ENCODE measurements at places on chromosomes 5 and 9.

GRCh38 chr9:114282926-114283325 is 40.0 kb upstream of the ORM1 start:
- DNase-seq, result no peak

GRCh38 chr9:124696101-124696500 is 75.0 kb downstream of the NR6A1 start:
- DNase-seq, result no peak

DNA sequence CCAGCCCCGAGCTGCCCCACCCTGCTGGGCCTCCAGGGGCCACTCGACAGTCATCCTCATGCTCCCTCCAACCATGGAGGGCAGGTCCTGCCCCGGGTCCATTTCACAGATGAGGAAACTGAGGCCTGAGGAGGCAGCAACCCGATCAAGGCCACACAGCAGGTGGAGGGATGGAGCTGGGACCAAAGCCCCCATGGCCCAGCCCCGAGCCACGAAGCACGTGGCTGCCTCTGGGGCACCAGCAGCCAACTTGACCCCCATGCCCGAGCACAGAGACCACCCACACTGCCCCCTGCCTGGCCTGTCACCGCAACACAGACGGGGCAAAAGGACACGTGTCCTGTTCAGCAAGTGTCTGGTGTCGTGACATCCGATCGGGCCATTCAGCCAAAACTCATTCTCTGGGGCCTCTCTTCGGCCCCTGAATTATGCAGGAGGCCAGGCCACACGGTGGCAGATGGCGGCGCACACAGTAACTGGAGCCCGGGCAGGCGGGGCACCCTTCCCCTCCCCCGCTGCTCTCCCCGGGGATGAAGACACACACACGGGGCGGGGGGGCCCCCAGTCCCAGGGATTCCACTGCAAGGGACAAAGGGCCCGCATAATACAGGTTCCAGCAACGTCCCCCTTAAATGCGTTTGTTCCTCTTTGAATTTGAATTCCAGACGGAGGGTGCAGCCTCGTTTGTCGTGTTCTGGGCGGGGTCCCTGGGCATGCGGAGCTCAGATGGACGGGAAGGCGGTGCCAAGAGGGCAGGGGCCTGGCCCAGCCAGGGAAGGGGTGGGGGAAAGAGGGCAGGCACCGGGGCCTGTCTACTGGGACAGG is 29.4 kb upstream of the TMEM250 start:
- DNase-seq, result no peak

DNA sequence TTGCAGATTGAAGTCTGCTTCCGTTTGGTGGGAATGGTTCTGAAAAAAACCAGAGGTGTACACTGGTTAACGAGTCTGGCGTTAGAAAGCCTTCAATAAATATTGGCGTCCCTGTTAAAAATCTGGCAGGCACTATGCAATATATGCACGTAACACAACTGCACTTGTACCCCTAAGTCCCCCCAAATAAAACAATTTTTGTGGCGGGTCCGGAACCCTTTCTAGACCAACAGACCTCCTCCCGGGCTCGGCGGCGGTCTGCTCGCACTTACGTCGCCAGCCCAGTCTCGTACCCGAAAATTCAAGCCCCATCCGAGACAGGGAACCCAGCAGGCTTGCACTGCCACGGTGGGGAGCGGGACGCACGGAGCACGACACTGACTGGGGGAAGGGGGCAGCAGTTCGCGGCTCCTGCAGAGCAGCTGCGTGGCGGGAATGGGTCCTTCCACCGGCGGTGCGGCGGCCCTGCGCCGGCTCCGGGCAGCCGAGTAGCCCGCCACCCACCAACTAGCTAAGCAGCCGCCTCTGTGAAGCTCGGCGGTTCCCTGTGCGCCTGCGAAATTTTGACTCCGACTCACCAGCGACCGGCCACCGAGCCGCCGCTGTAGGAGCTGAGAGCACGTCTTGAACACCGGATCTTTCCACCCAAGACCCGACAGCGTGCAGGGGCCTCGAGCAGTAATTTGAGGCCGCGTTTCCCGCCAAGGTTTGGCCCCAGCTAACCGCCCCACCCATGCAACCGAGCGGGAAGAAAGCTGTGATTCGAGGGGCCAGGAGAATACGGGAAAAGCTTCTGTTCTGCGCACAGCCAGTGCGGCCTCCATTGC is 3.9 kb downstream of the MCIDAS start:
- DNase-seq, result no peak

DNA sequence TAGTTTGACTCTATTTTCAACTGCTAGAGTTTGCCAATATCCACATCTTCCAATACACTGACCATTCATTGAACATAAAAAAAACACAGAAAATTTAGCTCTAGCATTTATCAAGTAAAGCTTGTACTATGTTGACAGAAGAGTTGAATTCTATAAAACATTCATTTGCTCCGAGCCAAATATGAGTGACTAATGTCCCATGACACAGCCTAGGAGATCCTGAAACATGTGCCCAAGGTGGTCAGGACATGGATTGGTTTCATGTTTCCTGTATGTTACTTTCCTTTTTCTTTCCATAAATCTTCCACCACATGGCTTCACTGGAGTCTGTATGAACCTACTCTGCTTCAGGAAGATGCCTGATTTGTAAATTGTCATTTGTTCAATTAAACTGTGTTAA is 122.4 kb upstream of the PRDM9 start:
- DNase-seq, result no peak

DNA sequence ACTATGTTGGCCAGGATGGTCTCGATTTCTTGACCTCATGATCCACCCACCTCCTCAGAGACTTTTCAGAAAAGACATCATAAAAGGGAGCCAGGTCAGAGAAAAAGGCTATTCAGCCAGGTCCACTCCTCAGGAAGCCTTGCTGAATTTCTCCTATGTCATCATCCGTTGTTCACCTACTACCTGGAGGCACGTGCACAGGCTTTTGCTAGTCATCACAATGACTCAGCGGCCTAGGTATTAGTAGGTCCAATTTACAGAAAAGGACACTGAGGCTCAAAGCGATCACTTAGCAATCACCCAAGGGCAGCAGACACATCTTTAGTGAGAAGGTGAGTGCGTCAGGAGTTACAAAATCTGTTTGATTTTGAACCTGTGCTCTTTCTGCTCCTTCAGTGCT is 72.3 kb upstream of the RAD23B start:
- no peak for DNase-seq

- no peak for DNase-seq
Measured at GRCh38 chr5:160852049-160852448, at the start of gene ATP10B. Gene ATP10B (minus strand): TSS chr5:160852211. CDS start chr5:160688074, 164,137 bp downstream.

DNA sequence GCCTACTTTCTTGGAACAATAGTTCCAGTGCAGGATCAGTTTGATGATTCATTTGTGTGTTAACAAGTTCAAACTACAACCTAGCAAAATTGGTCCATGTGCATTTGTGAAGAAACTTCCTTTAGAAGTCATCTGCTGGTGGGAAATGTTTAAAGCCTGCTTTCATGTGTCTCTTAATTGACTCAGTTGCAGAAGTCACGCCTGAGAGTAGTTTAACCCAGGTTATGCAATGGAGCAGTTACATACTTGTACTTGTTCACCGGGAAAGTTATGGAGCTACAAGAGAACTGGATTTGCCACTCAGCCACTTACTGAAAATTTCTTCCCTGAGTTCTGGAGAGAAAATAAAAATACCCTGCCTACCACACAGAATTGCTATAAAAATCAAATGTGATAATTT is 1397.8 kb downstream of the PTPRD start:
- DNase-seq, result no peak

GRCh38 chr5:8538821-8539220 is 669.9 kb downstream of the MTRR start:
- no peak for DNase-seq

DNA sequence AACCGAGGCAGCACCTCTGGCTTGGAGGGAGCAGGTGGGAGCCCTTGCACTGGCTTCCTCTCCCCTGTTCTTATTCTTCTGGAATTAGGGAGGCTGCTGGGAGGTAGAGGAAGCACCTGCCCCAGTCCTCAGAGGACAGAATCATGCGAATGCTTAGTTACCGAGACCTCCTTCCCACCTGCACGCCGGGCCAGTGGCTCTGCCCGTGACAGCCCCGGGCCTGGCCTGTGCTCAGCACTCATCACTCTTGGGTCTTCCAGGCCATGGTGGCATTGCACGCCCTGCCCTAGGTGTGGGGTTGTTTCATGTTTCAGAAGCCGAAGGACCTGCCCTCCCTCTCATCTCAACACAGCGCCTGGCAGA is 45.3 kb upstream of the NKD2 start:
- DNase-seq, result no peak

DNA sequence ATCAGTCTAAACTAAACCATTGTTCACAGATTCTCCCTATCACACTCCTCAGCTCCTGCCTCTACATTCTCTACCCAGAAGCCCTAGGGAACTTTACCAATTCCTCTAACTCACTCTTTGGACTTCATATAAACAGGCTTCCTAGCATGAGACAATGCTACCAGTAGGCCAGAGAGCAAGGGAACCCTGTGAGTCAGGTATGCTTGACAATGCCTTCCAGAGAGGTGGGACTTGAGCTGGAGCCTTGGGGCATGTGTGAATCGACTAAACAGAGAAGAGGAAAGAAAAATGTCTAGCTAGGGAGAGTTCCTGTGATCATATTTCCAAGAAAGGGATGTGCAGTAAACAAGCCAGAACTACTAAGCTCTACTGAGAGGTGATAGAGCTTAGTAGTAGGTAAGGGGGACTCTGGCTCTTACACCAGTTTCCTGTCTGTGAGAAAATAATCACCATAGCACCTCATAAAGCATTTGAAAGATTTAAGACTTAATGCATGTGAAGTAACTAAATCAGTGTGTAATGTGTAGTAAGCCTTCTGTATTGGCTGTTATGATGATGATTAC is 6.4 kb upstream of the RFK start:
- DNase-seq, result no peak

- no peak for DNase-seq
Measured at GRCh38 chr5:124220418-124220817, 526.0 kb downstream of the ZNF608 start.

GRCh38 chr5:122199146-122199545 is 69.8 kb downstream of the ZNF474 start:
- DNase-seq, result no peak

- DNase-seq, result no peak
Measured at GRCh38 chr5:107570805-107571531, 99.8 kb downstream of the EFNA5 start.

DNA sequence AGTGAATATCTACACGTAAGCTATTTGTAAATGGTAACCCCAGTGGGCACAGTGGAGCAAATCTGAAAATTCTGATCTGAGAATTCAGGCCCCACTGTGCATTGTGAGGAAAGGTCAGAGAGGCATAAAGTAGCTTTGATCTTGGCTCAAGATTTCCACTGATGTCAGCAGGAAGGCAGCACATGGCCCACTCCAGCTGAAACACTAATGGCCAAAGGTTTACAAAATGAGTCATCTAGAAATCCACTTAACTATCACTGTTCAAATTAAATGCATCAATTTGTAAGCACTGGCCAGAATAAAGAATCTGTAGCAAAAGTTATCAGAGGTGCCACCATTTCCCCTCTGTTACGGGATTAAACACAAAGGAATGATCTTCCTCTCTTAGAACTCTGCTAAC is 191.6 kb downstream of the C9orf152 start:
- no peak for DNase-seq

GRCh38 chr5:72298711-72299110 is 21.3 kb downstream of the MRPS27 start:
- DNase-seq, result no peak

GRCh38 chr9:131704141-131704983 is 35.5 kb downstream of the RAPGEF1 start:
- DNase-seq, result peak; percentile 95

GRCh38 chr9:137985637-137986071 is 108.1 kb downstream of the CACNA1B start:
- no peak for DNase-seq

DNA sequence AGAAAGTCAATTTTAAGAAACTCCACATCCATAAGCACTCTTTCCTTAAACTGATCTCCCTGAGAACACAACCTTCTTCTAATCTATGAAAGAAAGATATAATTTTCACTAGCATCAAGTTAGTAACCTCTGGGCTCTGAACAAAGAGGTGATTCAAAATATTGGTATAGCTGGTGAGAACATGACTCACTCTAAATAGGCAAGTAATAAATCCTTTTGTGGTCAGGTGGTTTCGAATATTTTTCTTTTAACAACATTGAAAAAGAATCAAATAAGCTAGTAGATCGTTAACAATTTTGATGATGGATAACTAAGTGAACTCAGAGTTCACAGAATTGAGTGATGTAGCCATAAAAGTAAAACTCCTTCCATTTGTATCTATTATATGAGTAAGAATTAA is 150.6 kb upstream of the IQGAP2 start:
- no peak for DNase-seq

DNA sequence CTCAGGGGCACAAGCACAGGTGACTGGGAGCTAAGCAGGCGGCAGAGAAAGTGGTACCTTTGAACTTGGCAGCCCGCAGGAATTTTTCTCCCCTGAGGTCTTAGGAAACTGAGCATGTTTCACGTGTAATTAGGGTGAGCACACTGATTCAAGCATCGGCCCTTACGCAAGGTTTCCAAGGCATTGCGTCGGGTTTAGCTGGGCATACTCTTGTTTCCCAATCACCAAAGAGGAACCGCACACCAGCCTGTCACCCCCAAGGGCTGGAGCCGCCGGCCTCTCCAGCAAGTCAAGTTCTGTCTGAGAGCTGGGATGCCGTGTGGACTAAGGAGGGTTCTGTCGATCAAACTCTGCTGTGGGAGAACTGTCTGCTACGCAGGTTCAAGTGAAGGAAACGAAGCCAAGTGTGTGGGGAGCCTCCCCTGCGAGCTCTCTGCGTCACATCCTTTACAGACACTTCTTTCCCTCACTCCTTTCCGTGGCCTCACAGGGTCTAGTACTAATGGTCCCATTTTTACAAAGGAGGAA is 53.0 kb downstream of the ERGIC1 start:
- DNase-seq, result no peak

- no peak for DNase-seq
Measured at GRCh38 chr9:117747386-117747970, 43.3 kb downstream of the TLR4 start.

GRCh38 chr9:129873563-129874190 is 38.4 kb downstream of the USP20 start:
- DNase-seq, result no peak

DNA sequence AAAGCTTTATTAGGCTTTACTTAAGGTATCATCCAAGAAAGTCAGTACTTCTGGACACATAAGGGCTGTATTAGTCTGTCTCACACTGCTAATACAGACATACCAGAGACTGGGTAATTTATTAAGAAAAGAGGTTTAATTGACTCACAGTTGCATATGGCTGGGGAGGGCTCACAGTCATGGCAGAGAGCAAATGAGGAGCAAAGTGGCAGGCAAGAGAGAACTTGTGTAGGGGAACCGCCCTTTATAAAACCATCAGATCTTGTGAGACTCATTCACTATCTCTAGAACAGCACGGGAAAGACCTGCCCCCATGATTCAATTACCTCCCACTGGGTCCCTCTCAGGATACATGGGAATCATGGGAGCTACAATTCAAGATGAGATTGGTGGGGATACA is 49.2 kb upstream of the SLC44A1 start:
- no peak for DNase-seq

DNA sequence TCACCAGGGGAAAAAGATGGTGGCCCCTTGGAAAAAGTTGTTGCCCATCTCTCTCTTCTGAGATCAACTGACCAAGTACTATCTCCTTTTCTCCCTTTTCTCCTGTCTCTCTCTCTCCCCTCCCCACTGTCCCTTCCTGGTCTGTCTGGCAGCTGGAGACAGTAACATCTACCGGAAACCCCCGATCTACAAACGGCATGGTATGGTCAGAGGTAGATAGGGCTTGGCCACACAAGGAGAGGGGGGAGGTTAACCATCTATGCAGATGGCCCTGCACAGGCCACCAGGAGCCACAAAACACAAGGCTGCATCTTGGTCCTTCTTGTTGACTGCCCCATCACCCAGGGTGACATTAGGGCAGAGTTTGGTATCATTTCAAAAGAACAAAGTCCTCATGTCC is 29.3 kb upstream of the AFAP1L1 start:
- DNase-seq, result no peak
